ENCODE measurements at places on chromosomes 16 and 17.
A peak's percentile ranks its signal among the peaks of the same experiment; 100 is the strongest.

DNA sequence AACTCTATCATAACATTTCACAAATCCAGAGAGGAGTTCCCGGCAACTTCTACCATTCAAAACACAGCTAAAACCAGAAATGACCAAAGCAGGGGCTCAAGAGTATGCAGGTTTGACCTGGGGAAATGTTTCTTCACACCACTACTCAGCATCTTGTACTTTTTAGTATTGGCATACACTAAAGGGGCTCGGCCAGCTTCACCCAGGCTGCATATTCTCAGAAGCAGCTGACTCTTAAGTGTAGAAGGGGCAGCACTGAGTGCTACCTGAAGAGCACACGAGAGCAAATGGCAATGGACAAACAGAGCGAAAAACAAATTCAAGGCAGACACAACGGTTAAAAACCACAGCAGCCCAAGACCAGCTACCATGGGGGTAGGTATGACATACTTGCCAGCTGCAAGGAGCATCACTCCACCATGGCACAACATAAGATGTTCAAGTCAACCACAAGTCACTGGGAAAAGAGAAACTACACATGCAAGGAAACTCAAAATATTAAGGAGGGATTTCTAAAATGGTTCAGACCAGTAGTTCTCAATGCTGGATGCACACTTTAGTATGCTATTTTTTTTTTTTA, 34.4 kb downstream of the N4BP1 start:
- no peak for DNase-seq

DNA sequence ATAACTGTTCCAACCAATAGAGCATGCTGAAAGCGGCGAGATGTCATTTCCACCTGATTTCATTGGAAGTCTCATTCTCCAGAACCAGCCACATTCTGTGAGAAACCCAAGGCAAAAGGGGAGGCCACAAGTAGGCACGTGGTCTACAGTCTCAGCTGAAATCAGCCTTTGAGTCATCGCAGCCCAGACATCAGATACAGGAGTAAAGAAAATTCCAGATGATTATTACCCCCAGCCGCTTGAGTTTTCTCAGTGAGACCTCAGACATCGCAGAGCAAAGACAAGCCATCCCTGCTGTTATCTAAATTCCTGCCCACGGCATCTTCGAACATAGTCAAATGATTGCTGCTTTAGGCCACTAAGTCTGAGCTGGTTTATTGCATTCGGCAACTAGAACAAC, 23.1 kb downstream of the STAT3 start:
- DNase-seq, result peak; percentile 19

GRCh38 chr16:74760007-74760767, 14.4 kb downstream of the FA2H start:
- no peak for DNase-seq

DNA sequence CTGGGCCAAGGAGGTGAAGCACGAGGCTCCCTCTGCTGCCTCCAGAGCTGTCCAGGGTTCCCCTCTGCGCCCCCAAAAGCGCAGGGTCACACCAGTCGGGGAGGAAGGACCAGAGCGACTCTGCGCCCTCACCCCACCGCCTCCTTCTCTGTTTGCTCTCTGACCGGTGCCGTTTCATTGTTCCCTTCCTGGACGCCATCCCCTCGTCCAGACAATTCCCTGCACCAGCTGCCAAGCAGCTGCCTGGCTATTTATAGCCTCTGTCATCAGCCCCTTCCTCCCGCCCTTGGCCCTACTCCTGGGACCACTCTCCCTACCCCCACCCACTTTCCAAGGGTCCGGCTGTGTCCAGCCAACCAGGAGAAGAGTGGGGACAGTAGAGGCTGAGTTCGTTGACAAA, 68.8 kb upstream of the CREBBP start:
- no peak for DNase-seq

All from activated T-cell treated with anti-CD3 and anti-CD28 coated beads, Interleukin-2, amount 50 U/mL, for 72 hours (primary cell).